ENCODE measurements at places on chromosomes 3 and 15.
A peak's percentile ranks its signal among the peaks of the same experiment; 100 is the strongest.

- DNase-seq: no peak
Observed at GRCh38 chr3:189573004-189573403, 58.2 kb upstream of the TP63 start.

- no peak for DNase-seq
Observed at GRCh38 chr3:196640297-196641018, 964 bp downstream of the NRROS start.

- DNase-seq: no peak
Observed at GRCh38 chr3:189953551-189953950, 167.1 kb downstream of the P3H2 start.

GRCh38 chr3:1600700-1601418 lies 497.8 kb upstream of the CNTN4 start:
- DNase-seq: no peak

- DNase-seq: no peak
Observed at GRCh38 chr3:106397006-106397405, 528.2 kb upstream of the CBLB start.

DNA sequence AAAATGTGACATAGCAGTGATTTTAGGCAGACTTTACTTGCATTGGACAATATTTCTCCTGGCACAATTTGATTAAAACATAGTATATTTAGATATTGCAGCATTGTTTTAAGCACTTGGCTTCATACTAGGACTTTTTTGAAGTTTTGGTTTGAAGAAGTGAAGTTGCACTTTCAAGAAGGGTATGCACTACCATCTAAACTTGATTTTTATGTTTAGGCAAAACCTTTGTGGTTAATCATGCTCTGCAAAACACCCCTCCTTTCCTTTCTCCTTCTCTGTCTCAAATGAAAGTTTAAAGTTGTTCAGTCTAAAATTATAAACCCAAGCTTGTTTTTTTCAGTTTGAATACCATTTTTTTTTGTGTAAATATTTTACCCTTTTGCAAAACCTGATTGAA lies 173.8 kb downstream of the TCF12 start:
- no peak for DNase-seq

DNA sequence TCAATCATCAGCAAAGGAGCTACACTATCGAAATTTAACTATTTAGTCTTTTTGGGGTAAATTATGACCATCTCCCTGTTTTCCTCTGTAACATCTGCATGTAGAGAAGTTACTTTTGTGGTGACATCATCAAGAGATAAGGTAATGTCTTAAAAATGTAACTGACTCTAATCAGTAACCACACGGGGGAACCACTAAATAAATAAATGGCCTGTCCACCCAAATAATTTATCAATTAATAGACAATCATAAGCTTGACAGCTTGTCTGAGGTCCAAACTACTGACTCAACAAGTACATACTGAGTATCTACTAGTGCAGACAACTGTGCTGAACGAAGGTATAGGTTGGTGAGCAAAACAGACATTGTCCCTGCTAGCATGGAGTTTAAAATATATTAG lies 219.3 kb downstream of the SLC9A9 start:
- DNase-seq: no peak

DNA sequence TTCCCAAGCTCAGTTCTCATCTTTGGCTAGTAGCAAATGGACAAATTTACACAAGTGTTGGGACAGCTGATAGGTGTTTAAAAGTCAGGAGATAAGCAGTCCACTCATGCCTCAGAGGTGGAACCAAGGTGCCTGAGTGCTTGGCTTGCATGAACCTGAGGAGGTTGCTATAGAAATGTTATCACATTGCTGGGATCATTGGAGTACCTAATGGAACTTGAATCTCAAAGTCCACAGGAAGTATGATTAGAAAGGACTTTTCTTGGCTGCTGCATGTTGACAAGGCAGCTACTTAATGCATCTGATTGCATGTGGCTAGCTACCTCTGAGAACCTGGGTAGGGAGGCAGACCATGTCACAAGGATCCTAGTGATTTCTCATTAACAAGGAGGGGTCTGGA lies 39.5 kb upstream of the C3orf80 start:
- no peak for DNase-seq

GRCh38 chr3:154936196-154936595 lies 143.9 kb upstream of the MME start:
- DNase-seq: no peak

GRCh38 chr15:33008284-33008995 lies 186.1 kb downstream of the FMN1 start:
- DNase-seq: no peak

GRCh38 chr3:195114786-195115599 lies 156.0 kb downstream of the XXYLT1 start:
- no peak for DNase-seq

- no peak for DNase-seq
Observed at GRCh38 chr3:99714146-99714545, 75.8 kb downstream of the COL8A1 start.

DNA sequence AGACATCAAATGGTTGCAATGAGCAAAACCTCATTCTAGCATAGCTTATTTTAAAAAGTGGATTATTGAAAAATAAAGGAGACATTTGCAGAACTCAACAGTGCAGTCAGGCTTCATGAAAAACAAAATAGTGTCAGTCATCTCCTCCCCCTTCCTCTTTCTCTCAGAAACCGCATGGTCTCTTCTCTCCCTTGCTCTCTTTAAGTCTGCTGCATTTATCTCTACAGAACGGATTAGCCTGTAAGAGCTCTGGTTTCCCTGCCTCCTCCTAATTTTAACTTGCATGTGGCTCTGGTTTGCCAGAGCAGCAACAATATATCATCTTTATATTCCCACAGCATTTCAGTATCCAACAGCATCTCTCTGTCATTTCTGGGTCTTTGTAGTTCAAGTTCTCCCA lies 609.0 kb downstream of the MECOM start:
- DNase-seq: no peak

DNA sequence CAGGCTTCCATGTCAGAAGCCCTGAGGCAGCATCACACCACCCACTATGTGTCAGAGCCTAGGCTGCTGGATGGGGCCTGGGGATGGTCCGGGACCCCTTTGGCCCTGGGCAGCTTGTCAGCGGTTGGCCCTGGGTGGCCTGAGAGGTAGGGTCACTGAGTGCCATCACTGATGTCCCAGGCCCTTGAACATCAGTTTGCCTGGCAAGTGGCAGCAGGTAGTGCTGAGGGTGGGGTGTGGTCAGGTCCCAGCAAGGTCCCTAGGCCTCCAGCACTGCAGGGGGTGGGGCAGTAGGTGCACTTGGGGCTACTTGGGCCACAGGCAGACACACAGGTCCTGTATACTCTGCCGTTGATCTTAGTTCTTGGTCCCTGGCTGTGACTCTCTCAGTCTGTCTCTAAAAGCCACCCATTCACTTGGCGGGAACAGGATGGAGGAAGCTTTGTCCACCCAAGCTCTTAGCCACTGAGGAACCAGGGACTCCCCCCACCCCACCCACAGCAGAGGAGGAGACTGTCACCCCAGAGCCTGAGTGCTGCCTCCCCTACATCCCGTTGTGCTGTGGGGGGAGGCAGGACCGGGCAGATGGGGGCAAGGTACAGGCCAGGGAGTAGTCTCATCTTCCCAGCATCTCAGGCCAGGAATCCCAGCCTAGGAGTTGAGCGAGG lies 5.8 kb downstream of the GNAI2 start:
- DNase-seq: no peak

DNA sequence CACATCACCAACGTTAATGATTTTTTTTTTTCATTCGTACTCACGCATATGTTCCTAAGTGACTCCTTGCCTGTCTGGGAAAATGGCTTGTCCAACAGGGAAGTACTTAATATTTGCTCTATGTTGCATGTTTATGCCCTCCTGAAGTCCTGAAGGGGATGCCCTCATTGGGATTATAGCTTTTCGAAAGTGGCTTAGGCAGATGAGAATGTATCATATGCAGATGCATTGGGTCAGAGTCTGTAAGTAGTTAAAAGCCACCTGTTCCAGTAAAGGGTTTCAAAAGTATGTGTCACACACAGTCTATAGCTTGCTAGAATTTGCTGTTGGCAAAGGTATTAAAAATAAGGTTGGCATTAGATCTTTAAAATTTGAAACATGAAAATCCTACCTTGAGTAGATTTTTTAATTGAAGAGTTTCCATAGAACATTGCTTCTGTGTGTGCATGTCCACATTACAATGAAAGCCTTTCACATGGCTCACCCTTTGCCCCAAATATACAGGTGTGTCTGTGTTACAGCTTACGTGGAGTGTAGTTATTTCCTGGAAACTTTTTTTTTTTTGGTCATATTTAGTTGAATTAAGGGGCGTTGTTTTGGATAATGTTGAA lies 2.1 kb downstream of the ABHD17C start:
- peak; percentile 77 for DNase-seq

DNA sequence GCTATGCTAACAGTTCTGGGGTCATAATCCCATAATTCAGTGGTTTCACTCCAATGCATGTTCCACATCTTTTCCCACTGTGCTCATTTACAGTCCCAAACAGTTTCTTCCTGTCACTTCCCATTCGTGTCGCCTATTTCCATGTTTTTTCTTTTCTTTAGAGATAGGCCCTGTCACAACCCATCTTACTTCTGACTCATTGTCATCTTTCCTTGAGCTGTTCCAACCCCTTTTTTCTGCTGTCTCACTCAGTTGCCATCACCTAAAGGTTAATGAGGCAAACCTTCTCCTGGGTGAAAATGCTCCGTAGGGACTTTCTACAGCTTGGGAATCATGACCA lies 814.5 kb downstream of the VGLL3 start:
- no peak for DNase-seq

GRCh38 chr15:25737218-25737643 lies 125.9 kb downstream of the ATP10A start:
- DNase-seq: no peak

- DNase-seq: no peak
Observed at GRCh38 chr15:101135532-101136166, 116.2 kb downstream of the CHSY1 start.
